ENCODE measurements at places on chromosomes 6 and 20.

GRCh38 chr20:32036716-32037485, 15.1 kb upstream of the HCK start:
- DNase-seq: peak; percentile 39

- DNase-seq: no peak
Observed at GRCh38 chr6:130734161-130734560, 93.0 kb upstream of the SMLR1 start.

DNA sequence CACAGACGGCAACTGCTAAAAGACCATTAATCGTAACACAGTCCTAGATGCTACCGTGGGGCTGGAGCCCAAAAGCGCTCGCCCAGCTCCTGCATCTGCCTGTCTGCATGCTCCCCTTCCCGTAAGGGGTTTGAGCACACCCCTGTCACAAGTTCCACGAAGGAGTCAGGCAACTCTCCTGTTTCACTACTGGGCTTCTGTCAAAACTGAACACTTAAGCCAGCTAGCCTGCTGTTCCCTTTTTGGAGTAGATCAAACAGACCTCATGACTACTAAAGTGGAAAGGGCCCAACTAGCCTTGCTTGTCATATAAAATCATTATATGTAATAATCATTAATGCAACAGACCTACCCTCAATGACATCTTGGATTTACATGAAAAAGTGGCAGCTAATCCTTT, 61.3 kb downstream of the TRMT11 start:
- DNase-seq: no peak

- DNase-seq: no peak
Observed at GRCh38 chr6:44630125-44631028, 242.9 kb downstream of the CDC5L start.

- no peak for DNase-seq
Observed at GRCh38 chr6:113873043-113873667, 16.0 kb downstream of the MARCKS start.

GRCh38 chr20:62337558-62338293, 29.4 kb downstream of the LAMA5 start:
- no peak for DNase-seq

DNA sequence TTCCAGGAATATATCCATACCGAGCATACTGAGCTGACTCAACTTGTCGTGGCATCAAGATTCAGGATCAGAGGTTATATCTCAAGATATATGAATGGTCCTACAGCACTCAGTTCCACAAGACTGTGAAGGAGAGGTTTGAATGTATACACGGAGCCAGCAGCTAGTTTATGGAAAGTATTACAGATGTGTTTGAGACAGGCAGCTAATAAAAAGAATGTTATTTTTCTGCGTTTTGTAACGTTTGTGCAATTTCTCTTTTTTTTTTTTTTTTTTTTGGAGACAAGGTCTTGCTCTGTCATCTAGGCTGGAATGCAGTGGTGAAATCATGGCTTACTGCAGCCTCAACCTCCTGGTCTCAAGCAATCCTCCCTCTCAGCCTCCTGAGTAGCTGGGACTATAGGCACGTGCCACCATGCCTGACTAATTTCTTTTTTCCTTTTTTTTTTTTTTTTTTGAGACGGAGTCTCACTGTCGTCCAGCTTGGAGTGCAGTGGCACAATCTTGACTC, 3.4 kb upstream of the FAM110A start:
- DNase-seq: peak; percentile 84

GRCh38 chr6:100614933-100615332, 150.2 kb upstream of the SIM1 start:
- no peak for DNase-seq

DNA sequence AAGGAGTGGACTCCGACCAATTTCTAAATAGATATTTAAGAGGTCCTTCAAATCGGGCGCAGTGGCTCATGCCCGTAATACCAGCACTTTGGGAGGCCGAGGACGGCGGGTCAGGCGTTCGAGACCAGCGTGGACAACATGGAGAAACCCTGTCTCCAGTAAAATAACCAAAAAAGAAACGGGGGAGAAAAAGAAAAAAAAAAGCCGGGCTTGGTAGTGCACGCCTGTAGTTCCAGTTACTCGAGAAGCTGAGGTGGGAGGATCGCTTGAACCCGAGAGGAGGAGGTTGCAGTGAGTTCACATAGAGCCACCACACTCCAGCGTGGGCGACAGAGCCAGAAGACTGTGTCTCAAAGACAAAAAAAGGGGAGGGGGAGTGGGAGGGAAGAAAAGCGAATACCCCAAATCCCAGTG, 53.3 kb upstream of the HFE start:
- DNase-seq: no peak

GRCh38 chr6:39563566-39564311, 161.5 kb downstream of the KIF6 start:
- DNase-seq: no peak

DNA sequence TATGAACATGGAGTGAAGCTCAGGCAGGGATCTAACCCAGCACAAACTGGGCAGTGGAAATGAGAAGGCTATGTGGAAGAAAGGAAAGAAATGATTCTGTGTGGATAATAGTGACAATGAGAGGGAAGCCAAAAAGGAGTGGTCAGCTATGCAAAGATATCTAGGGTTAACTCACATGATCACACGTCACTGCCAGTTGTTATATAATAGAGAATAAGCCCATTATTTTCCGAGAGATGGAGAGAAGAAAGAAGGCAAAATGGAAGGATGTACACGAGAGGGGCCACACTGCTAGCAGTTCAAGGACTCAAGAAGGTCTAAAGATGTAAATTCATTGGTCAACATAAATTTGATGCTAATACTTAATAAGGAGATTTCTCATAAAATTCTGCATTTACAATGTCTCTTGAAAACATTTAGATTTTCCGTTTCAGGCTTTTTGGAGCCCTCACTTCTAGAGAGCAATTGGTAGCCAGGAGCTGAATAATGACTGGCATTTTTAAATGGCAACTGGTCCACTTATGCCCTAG, 18.8 kb upstream of the RCAN2 start:
- DNase-seq: no peak

DNA sequence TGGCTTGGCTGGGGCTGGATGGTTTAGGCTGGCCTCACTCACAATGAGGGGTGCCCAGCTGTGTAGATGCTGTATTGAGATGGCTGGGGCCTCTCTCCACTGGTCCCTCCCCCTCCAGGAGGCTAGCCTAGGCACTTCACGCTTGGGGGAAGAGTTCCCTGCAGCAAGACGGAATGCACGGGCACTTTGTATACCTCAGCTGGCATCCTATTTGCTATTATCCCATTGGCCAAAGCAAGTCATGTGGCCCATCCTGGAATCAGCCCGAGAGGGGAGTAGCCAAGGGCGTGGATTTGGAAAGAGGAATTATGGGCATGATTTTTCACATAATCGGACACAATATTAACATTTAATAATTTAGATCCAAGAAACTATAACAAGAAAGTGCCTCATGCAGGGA, 64.3 kb downstream of the ISM1 start:
- no peak for DNase-seq

DNA sequence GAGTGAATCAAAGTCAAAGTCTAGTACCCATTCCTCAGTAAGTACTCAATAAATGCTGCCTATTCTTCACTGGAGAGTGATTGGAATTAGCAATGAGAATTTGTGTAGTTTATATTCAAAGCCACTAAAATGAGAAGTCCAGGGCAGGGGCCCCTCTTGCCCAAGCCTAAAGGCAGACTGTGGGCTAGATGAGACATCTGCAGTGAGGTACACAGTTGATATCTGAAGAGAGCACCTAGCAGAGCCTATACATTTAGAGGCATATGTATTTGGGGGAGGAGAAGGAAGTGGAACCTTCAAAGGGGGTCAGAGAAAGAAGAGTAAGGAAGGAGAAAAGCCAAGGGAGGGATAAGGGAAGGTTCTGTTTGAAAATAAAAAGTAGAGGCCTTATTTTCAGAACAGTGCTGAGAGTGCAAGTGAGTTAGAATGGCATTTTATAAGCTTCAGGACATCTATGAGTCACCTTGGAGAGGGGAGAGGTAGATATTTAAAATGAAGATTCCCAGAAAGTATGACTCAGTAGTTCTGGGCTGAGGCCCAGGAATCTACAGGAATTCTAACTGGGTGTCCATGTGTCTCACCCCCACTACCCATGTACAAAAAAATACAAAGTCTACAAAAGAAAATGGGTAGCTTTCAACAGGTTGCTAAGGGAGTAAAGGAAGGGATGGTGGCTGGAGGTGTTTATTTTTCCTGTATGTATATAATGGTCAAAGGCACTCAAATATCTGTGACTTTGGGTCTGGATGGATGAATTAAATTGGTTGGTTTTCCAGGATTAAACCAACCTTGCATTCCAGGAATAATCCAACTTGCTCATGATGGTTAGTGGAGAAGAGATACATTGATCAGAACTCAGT, 135.1 kb downstream of the ZFP64 start:
- DNase-seq: peak; percentile 82

DNA sequence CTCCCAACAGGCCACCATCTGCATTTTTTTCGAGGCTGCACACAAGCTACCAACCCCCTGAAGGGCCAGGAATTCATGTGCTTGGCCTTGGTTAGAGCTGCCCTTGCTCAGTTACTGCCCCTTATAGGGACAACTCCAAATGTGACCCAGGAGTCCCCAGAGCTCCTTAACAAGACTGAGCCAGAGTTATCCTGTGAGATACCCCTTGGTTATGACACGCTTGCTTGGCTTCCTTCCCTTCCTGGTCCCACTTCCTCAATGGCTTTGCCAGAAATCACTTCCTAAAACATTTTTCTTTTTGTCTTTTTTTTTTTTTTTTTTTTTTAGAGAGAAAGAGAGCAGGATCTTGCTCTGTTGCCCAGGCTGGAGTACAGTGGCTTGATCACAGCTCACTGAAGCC, 8.9 kb downstream of the TREM1 start:
- DNase-seq: no peak

DNA sequence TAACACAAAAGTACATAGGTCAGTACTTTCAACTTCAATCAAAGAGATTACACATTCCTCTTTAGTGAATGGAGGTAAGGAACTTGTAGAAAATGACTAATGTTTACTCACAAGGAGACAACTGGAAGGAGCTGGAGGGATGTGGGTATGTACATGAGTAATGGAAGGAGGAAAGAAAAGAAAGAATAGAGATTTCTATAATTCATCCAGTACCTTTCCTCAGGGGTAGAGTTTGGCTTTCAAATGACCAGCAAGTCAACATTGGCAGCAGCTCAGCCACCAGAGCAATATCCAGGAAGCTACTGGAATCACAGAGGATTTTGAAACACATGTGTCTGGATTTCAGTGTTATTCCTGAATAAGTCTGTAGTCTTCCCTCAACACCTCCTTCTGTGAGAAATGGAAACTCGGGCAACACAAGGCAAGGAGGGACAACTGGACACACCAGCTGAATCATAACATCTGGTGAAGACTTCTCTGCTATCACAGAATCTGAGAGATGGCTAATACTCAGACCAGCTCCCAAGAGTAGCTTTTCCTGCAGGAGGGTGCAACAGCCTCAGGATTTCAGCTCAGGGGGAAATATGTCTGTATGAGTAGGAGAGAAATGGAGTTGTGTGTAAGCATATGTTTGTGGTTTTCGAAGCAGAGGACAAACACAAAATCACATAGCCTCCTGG, 98.8 kb downstream of the HAO1 start:
- DNase-seq: peak; percentile 13

DNA sequence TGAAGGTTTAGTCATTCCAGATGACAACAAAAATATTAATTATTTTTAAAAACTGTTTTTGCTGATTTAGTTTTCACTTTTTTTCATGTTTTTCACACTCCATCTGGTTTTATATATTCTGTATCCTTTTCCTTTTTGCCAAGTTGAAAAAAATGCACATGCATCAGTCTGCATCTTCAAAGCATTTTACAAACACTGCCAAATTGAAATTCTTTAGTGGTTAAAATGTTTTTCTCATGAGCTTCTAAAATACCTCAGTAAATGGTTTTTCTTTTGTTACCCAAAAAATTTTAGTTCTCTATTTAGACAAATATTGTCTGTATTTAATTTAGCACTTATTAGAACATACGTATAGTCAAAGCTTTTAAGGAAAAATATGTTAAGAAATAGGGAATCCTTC, 386.9 kb upstream of the HSF2 start:
- DNase-seq: no peak

DNA sequence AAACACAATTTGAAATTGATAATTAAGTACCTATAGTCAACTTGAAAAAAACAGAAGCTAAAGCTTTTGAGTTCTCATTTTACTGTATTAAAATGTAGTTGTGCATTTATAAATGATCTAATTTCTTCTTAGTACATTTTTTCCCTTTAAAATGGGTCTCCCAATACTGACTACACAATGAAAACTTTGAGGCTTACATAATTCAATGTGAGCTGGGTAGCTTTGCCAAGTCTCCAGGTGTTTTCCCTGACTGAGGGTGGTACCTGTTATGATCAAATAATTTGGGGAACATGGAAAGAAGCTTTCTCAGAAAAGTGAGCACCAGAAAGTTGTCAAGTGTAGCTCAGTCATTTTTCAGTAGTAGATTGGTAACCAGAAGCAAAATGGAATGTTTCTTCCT, 74.3 kb downstream of the ARMC2 start:
- DNase-seq: no peak

GRCh38 chr20:53926428-53927028, 143.9 kb downstream of the BCAS1 start:
- peak; percentile 91 for DNase-seq

- DNase-seq: no peak
Observed at GRCh38 chr6:79686707-79687309, 55.7 kb downstream of the SH3BGRL2 start.

DNA sequence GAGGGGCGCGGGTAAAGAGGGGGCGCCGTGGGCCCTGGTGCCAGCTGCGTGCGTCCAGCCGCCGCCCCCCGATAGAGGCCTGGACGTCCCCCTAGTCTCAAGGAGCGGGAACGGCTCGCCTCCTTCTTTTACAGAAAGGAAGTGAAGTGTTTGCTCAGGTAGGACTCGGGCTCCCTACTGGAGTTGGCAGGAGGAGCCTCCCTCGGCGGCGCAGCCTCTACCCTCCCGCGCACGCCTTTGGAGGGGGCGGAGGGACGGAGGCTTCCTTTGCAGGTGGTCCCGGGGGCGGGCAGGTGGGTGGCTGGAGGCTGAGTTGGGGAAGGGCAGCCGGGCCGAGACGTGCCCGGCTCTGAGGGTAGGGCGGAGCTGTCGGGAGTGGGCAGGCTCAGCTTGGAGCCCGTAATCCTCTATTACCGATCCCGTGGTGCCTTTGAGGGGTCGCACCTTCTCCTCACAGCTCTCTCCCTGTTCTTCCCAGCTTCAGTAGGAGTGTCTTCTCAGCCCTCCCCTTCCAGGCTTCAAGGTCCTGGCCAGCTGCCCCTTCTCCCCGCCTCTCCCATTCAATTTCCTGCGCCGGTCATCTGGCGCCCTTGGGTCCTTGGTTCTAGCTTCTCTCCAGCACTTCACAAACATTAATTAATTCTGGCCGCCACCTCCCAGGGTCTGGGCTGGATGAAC, 728 bp downstream of the ITPR3 start:
- DNase-seq: no peak

DNA sequence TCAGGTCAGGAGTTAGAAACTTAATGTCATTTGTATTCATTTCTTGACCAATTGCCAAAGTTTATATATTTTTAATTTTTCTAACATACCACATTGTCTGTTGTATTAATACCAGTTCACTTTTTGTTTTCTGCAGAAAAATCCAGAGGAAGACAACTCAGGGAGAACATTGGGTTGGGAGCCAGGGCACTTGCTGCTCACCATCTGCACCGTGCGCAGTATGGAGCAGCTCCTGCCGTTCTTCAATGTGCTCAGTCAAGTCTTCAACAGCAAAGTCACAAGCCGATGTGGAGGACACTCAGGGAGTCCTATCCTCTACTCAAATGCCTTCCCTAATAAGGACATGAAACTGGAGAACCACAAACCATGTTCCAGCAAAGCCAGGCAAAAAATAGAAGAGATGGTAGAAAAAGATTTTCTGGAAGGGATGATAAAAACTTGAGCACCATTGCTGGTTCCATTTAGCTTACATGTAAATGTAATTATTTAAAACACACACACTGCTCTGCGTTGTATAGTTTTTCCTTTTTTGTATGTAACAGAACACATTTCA, 25.3 kb downstream of the PGM3 start:
- no peak for DNase-seq
